Fibroblast of skin of left biceps (primary cell): ENCODE measurements at places on chromosomes 11 and 22.

DNA sequence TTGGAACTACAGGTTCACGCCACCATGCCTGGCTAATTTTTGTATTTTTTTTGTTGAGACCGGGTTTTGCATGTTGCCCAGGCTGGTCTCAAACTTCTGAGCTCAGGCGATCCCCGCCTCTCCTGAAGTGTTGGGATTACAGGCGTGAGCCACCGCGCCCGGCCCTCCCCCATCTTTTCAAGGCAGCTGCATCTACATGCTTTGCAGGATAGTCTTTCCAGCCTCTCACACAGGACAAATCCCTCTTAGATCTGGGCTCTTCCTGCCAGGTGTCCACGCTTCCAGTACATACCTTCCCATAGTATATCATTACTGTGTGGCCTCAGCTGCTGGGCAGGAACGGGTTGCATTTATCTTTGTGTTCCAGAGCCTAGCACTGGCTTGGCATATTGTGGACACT is 49.7 kb downstream of the C11orf96 start:
- DNase-seq: no peak

GRCh38 chr11:102603576-102603975 is 21.6 kb downstream of the MMP20 start:
- DNase-seq: no peak

GRCh38 chr11:62860835-62861563 is 19.7 kb upstream of the SLC3A2 start:
- DNase-seq: no peak

GRCh38 chr11:28903716-28904115 is 795.5 kb downstream of the METTL15 start:
- no peak for DNase-seq

DNA sequence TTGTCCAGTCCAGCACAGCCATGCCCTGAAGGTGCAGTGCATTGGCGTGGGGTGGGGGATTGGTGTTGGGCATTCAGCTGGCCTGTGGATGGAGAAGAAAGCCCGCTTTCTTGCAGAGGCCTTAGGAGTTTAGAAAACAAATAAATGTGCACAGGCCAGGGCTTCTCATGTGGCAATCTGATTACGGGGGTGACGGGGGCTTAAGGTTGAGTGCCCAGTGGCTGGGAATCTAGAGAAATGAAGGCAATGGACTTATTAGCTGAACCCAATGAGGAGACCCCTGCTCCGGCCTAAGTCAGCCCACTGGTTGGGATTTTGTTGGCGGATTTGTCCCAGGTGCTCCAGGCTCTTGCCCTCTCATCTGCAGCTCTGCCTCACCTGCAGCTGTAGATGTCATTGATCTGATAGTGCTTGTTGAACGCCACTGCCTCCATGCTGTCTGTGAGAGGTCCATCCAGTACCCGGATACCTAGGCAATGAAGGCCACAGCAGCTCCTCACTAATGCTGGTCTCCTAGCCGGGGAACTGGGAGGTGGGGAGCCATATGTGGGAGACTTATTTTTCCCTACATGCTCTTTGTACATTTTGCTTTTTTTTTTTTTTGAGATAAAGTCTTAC is 6.2 kb downstream of the PCSK7 start:
- no peak for DNase-seq

DNA sequence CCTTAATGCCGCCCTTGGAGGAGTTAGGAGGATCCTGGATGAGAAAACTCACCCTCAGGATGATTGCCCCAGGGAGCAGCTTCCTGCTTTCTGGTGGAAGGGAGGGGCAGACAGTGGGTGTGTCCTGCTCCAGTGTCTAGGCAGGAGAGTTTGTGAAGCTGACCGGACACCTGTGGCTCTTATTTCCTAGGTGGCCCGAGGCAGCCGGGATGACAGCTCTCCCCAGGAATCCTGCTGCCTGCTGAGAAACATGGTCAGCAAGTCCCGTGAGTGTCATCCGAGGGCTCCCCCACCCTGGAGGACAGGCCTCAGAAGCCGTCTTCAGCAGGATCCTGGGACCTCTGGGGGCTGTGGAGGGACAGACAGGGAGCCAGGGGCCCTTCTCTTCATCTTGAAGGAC is 50.4 kb downstream of the ST3GAL4 start:
- DNase-seq: no peak

- no peak for DNase-seq
Observed at GRCh38 chr22:28044546-28045173, 125.6 kb upstream of the PITPNB start.

GRCh38 chr11:62402226-62402959 is 16.4 kb upstream of the SCGB1A1 start:
- DNase-seq: no peak

DNA sequence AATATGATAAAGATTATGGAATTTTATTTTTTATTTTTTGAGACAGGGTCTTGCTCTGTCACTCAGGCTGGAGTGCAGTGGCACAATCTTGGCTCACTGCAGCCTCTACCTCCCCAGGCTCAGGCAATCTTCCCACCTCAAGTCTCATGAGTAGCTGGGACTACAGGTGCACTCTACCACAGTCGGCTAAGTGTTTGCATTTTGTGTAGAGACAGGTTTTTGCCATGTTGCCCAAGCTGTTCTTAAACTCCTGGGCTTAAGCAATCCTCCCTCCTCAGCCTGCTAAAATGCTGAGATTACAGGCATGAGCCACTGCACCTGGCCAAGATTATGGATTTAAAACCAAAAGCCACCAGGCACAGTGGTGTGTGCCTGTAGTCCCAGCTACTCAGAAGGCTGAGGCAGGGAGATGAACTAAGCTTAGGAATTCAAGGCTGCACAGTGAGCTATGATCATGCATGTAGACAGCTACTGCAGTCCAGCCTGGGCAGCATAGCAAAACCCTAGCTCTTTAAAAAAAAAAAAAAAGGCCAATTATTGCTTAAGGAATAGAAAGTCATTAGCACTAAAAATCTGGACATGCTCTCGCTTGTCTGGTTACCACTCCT is 20.2 kb upstream of the CCND1 start:
- no peak for DNase-seq

- no peak for DNase-seq
Observed at GRCh38 chr11:26048271-26048670, 283.7 kb upstream of the ANO3 start.

- no peak for DNase-seq
Observed at GRCh38 chr22:46163557-46163888, 13.2 kb downstream of the PPARA start.

- DNase-seq: no peak
Observed at GRCh38 chr11:100525197-100525596, 161.9 kb upstream of the ARHGAP42 start.

DNA sequence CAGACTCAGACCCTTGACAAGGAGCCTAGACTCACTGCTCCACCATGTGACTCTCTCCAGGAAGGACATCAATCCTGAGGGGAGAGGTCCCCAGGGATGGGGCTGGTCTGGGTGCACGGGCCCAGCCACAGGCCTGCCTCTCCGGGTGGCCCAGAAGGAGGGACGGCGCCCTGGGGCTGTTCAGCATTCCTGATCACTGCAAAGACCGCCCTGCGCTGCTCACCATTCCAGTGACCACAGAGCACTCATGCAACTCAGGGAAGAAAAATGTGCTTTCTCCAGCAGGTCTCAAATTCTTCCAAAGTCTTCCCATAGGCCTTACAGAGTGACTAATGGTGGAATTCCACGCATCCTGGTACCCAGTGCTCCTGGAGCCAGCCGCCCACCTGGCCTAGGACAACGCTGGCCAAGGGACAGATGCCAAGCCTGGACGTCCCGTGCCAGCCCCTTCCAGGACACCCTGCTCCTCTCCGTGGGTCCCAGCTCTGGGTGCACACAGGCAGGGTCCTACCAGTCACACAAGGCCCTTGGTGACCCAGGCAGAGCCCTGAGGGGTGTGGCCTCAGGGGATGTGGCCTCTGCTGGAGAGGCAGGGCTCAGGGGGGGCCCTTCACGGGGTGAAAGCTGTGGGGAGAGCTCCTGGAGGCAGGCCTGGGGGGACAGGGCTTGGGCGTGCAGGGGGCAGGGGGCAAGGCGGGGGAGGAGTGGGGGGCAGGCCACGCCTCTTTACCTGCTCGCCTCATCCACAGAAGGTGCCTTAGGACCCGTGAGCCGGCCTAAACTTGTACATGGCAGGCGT is 178.8 kb downstream of the IGLL1 start:
- peak; percentile 56 for DNase-seq

GRCh38 chr22:32583074-32583682 is 108.6 kb downstream of the FBXO7 start:
- no peak for DNase-seq

DNA sequence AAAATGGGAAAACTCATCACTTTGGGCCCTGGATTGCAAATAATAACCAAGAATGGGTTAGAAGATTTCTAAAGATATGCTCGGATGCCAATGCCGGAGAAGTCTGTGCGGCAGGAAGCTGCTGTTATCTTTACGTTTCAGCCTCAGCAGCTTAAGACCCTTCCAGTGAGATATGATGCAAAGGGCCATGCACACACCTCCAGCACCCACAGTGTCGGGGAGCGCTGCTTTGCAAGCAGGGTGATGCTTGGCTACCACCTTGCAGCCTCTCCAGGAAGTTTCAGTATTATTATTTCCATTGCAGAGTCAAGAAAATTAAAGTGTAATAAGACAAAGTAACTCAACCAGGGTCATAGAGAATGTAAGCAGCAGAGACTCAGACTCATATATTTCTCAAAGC is 37.3 kb downstream of the LARGE1 start:
- DNase-seq: no peak

- DNase-seq: peak; percentile 13
Observed at GRCh38 chr11:127074151-127074761, 73.7 kb upstream of the KIRREL3 start.

GRCh38 chr11:127890030-127890615 is 697.2 kb downstream of the ETS1 start:
- DNase-seq: no peak

DNA sequence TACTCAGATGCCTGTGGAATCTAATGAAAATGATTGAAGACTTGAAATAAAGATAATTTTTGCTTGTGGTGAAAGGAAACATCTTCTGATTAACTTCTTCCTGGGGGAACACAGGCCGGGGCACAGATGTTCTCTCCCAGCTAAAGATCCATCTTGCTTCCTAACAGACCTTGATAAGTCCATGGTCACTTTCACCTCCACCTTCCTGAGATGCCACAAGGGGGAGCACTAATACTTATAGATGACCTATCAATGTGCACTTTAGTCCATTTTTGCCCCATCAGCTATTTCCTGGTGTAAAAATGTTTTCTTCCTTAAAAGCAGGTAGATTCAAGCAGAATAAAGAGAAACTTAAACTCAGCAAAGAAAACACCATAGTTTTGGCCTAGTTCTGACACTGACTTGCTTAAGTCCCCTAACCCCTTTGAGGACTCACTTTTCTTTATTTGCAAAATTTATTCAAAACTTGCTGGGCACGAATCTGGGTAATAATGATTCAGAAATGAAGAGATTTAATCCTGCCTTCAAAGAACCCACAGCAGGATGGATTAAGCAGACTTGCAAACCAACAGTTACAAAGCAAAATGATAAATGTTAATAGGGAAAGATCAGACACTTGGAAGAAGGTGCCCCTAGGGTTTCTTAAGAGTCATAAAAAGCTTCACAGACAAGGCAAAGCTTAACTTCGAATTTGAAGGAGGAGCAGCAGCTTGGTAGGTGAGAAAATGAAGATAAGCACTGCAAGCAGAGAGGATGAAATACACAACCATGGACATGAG is 158.7 kb downstream of the RAB38 start:
- peak; percentile 55 for DNase-seq

GRCh38 chr11:125272821-125273220 is 108.3 kb downstream of the PKNOX2 start:
- no peak for DNase-seq

GRCh38 chr11:95337175-95337957 is 106.4 kb upstream of the SESN3 start:
- DNase-seq: peak; percentile 64

DNA sequence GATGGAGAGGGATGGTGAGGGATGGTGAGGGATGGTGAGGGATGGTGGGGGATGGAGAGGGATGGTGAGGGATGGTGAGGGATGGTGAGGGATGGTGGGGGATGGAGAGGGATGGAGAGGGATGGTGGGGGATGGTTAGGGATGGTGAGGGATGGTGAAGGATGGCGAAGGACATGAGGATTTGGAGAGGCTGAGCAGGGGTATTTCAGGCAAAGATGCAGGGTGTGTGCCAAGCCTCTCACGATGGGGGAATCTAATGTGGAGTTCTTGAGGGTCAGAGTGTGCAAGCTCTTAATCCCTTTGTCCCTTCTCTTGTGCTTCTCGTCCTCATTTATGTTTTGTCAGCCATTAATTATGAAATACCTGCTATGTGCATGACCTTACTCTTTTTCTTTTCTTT is 7.5 kb upstream of the PLA2G6 start:
- DNase-seq: no peak

- peak; percentile 26 for DNase-seq
Observed at GRCh38 chr22:32473388-32473952, 1.1 kb upstream of the FBXO7 start.

GRCh38 chr11:57480409-57481137 is 20.2 kb downstream of the RTN4RL2 start:
- no peak for DNase-seq

DNA sequence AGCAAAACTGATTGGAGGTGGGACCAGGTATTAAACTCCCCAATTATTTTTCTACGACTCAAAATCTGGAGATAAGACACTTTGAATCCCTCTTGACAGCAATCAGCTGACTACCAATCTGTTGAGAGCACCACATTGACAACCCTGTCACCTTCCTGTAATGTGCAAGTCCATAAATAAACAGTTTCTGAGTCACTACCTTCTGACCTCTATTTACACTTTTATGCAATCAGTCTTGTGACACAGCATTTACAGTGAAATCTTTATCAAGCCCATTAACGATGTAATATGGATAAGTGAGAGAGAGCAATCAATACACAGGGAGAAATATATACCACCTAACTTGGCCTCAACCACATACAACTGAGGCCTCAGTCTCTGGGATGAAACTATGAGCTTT is 283.7 kb upstream of the ANO5 start:
- no peak for DNase-seq

GRCh38 chr11:122775675-122776271 is 62.5 kb upstream of the CRTAM start:
- no peak for DNase-seq

GRCh38 chr11:103339485-103339857 is 230.2 kb downstream of the DYNC2H1 start:
- no peak for DNase-seq

DNA sequence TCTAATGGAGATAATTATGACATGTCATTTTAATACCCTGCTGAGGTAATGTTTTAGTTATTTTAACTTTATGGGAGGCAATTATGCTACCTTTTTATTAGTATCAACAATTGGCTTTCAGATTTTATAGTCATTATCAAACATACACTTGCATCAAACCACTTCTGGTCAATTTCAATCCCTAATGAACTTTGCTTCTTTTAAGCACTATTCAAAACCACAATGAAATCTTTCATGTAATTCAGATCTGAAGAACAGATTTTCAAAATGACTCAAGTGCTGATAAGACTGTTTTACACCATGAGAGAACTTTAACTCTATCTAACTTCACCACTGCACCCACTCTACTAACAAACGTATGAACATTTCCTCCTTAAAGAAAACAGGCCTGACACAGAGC is 25.9 kb upstream of the CCDC34 start:
- DNase-seq: no peak
